ENCODE measurements at places on chromosomes 11 and 22. TPM values are rescaled to one million over a fixed set of nuclear protein-coding genes. Genes with fewer than 3 reads are reported as not detected.
A peak's percentile ranks its signal among the peaks of the same experiment; 100 is the strongest.

DNA sequence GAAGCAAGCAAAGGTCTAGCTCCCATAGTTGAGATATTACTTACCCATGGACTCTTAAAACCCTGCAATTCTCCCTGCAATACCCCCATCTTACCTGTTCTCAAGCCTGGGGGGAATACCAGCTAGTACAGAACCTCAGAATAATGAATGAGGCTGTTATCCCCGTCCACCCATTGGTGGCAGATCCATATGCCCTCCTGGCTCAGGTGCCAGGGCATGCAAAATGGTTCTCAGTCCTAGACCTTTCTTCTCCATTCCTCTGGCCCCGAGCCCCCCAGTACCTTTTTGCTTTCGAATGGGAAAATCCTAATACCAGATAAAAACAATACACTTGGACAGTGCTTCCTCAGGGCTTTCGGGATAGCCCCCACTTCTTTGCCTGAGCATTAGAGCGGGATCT lies 86.4 kb downstream of the PIWIL4 start:
- no peak overlapping the region for H3K4me3 ChIP-seq
- H3K27ac ChIP-seq: no peak overlapping the region
- no peaks in the 10 kb centered on the region for H3K4me1 ChIP-seq
- no peaks in the 10 kb centered on the region for H3K27me3 ChIP-seq
- DNase-seq: no peak

Gene MS4A6A
- total RNA-seq: 3.7 TPM

GRCh38 chr11:746289-747157 lies 741 bp upstream of the TALDO1 start:
- DNase-seq: peak; percentile 29
- peaks cover 15% of the 10 kb centered on the region for H3K4me1 ChIP-seq
- H3K4me3 ChIP-seq: peak overlapping the region; percentile 88
- H3K27ac ChIP-seq: peak overlapping the region; percentile 76

Gene C11orf86
- not detected for total RNA-seq

GRCh38 chr11:33828604-33829429 lies 54.5 kb upstream of the FBXO3 start:
- no peaks in the 10 kb centered on the region for H3K27me3 ChIP-seq
- H3K4me1 ChIP-seq: no peaks in the 10 kb centered on the region
- H3K27ac ChIP-seq: no peak overlapping the region
- no peaks in the 10 kb centered on the region for H3K36me3 ChIP-seq
- DNase-seq: no peak
- H3K4me3 ChIP-seq: peak overlapping the region; percentile 36

Gene OR2D3
- not detected for total RNA-seq

GRCh38 chr11:94171693-94172440 lies 43.2 kb downstream of the PANX1 start:
- no peaks in the 10 kb centered on the region for H3K36me3 ChIP-seq
- H3K4me3 ChIP-seq: no peak overlapping the region
- DNase-seq: peak; percentile 65
- H3K27ac ChIP-seq: no peak overlapping the region

Gene SMC1B
- total RNA-seq: not detected

DNA sequence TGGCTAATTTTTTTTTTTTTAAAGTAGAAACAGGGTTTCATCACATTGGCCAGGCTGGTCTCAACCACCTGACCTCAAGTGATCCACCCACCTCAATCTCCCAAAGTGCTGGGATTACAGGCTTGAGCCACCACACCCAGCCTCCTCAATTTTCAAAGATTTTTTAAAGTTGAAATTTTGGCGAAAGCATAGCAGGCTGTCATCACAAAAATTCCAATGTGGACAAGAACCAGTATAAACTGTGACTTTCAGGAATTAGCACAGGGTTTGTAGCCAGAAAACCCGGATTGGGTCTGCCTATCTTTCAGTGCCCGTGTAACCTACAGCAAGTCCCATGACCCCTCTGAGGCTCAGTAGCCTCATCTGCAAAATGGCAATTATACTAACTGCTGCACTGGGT lies 80.2 kb downstream of the SGSM3 start:
- no peaks in the 10 kb centered on the region for H3K36me3 ChIP-seq
- no peak for DNase-seq
- no peak overlapping the region for H3K27ac ChIP-seq
- no peak overlapping the region for H3K4me3 ChIP-seq
- no peaks in the 10 kb centered on the region for H3K4me1 ChIP-seq

Gene TMEM86A
- total RNA-seq: 4.3 TPM

GRCh38 chr22:46994265-46994664 lies 231.8 kb downstream of the TBC1D22A start:
- no peaks in the 10 kb centered on the region for H3K36me3 ChIP-seq
- H3K4me3 ChIP-seq: no peak overlapping the region
- peaks cover 21% of the 10 kb centered on the region for H3K4me1 ChIP-seq
- no peaks in the 10 kb centered on the region for H3K27me3 ChIP-seq
- H3K27ac ChIP-seq: peak overlapping the region; percentile 29

GRCh38 chr11:45042560-45042959 lies 91.9 kb upstream of the TP53I11 start:
- no peaks in the 10 kb centered on the region for H3K27me3 ChIP-seq
- DNase-seq: no peak
- H3K4me1 ChIP-seq: no peaks in the 10 kb centered on the region
- H3K27ac ChIP-seq: no peak overlapping the region
- no peak overlapping the region for H3K4me3 ChIP-seq
- no peaks in the 10 kb centered on the region for H3K36me3 ChIP-seq

DNA sequence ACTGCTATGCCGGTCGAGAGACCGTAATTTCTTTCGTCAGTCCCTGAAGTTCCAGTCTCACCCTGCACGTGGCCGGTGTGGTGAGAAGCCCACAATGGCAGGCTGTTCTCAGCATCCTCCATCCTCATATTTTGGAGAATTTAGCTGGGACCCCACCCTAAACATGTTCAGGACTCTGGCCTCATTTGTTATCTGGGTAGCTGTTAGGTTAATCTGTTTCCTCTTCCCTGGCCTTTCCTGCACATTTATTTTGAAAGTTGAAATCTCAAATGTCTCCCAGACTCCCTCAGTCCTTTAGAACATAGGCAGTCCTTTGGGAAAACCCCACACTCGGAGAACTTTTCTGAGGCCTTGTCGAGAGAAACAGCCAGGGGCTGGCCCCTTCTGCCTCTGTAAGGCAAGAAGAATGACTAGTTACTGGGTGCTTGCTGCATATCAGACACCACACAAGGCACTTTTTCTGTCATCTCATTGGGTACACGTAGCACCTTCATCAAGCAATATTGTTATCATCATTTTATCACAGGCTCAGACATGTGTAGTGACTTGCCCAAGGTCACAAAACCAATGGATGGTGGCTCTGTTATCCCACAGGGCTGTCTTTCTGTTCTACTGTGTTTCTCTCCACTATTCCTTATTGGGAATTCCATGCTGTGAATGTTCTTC lies 109.3 kb upstream of the CRYBB3 start:
- H3K4me1 ChIP-seq: no peaks in the 10 kb centered on the region
- H3K27ac ChIP-seq: no peak overlapping the region
- no peak for DNase-seq
- no peaks in the 10 kb centered on the region for H3K36me3 ChIP-seq
- no peak overlapping the region for H3K4me3 ChIP-seq

DNA sequence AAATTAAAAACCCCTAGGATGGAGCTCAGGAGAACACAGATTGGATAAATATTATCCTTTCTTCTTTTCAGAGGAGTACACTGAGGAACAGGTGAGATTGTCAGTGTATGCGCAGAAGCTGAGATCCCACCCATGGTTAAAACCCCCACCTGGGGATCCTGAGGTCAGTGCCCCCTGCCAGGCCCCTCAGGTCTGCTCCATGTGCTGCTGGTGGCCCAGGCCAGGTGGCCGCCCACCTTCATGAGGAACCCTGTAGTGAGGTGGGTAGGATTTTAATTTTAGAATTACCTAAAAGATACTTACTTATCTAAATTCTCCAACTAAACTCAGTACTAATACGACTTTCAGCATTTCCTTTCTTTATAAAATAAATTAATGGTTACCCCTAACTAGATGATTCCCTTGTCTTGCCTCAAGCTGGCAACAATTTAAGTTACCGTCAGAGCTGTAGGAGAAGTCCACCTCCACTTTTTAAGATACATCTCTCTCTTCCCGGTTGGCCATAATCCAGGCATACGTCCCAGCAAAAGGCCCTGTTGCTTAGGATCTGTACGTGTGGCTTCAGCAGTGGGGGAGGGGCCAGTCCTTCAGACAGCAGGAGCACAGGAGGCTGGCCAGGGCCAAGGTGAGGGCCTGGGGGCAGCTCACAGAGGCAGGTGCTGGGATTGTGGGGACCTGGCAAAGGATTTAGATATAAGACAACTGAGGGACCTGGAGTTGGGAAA lies 61.5 kb upstream of the PITPNB start:
- H3K27ac ChIP-seq: no peak overlapping the region
- H3K4me1 ChIP-seq: no peaks in the 10 kb centered on the region
- no peaks in the 10 kb centered on the region for H3K27me3 ChIP-seq
- no peaks in the 10 kb centered on the region for H3K36me3 ChIP-seq
- H3K4me3 ChIP-seq: no peak overlapping the region
- DNase-seq: no peak

Gene CSNK2A3
- 0.63 TPM for total RNA-seq

- peak; percentile 75 for DNase-seq
- H3K27ac ChIP-seq: no peak overlapping the region
- no peaks in the 10 kb centered on the region for H3K36me3 ChIP-seq
Observed at GRCh38 chr22:38112381-38112780, 1.9 kb upstream of the BAIAP2L2 start.

Gene CADM1
- total RNA-seq: 37.3 TPM

Gene FERMT3
- 4.1 TPM for total RNA-seq

All from pancreas (tissue), 10 donors.